ENCODE measurements at places on chromosomes 5 and 9.

- DNase-seq, result no peak
Observed at GRCh38 chr9:135606885-135607259, 32.5 kb downstream of the GLT6D1 start.

GRCh38 chr5:159951387-159951786 lies 35.1 kb downstream of the ADRA1B start:
- no peak for DNase-seq

- DNase-seq, result no peak
Observed at GRCh38 chr5:33890131-33891032, 1.4 kb downstream of the ADAMTS12 start.

GRCh38 chr9:87588339-87588738 lies 90.7 kb downstream of the DAPK1 start:
- DNase-seq, result no peak

DNA sequence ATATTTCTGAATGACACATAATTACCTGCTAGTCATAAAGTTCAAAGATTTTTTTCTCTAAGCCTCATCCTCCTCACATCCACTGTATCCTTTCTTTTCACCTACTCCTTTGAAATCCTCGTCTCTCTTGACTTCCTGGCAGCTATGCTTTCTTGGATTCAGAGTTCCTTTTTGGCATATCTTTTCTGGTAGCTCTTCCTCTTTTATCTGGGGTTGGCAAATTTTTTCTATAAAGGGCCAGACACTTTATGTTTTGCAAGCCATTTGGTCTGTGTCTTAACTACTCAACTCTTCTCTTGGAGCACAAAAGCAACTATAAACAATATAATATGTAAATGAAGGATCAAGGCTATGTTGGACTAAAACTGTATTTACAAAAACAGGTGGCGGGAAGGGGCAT lies 197.5 kb downstream of the KIAA0825 start:
- DNase-seq, result no peak

GRCh38 chr9:9625248-9625647 lies 987.6 kb downstream of the PTPRD start:
- no peak for DNase-seq

GRCh38 chr5:50922942-50923767 lies 256.7 kb downstream of the PARP8 start:
- DNase-seq, result no peak

DNA sequence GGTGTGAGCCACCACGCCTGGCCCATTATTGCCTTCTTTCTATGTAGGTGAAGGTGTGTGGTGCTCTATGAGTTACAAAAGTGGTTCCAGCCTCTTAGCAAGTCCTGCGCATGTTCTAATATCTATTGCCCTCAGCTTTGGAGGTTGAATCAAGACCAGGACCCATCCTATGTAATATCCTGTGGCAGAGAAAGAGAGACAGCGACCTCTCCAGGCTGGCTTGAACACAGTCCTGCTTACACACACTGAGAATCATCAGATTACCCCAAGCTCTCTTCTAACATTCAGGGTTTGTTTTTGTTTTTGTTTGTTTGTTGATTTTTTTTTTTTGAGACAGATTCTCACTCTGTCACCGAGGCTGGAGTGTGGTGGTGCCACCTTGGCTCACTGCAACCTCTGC lies 94.7 kb upstream of the OSMR start:
- no peak for DNase-seq

DNA sequence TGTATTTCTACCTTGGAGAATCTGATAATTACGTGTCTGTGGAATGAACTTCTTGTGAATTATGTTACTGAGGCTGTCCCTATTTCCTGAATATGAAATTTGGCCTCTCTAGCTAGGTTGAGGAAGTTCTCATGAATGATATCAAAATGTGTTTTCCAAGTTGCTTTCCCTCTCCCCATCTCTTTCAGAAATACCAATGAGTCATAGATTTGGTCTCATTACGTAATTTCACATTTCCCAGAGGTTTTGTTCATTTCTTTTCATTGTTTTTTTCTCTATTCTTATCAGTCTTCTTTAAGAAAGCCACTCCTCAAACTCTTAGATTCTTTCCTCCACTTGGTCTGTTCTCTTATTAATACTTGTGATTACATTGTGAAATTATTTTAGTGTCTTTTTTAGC lies 923.8 kb upstream of the CDH9 start:
- no peak for DNase-seq

GRCh38 chr5:59256331-59256730 lies 637.2 kb downstream of the PDE4D start:
- no peak for DNase-seq

GRCh38 chr9:29773676-29774075 lies 2200.4 kb upstream of the C9orf72 start:
- no peak for DNase-seq

DNA sequence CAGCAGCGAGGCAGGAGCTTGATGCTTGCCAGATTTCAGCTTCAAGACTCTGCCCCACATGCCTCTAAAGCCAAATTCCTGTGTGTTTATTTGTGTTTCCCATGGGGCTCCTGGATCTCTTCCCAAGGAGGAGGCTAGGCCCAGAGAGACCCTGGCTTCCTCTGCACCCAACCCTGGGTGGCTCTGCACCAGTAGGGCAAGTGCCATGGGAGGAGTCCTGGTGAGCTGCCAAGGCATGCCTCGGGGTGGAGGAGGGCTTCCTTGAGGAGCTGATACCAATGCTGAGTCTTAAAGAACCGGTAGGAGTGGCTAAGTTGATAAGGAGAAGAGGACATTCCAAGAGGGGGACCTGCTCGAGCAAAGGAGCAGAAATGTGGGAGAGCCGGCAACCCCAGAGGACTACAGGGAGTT lies 6.8 kb upstream of the TIFAB start:
- no peak for DNase-seq

- no peak for DNase-seq
Observed at GRCh38 chr9:68997666-68998065, 16.2 kb downstream of the PRKACG start.

DNA sequence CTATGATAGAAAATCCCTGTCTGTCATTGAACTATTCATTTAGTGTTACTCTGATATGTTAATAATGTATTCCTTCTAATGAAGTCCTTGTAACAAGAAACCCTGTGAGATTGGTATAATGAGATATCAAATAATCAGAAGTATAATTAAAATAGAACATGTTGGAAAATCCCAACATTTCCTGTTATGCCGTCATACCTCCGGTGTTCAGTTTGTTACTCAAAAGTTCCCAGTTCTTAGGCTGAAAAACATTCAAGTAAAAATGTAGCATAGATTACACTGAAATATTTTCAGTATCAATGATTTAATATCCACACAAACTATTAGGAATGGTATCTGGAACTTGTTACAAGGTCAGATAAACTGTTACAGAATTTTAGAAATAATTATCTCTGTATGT lies 227.5 kb downstream of the GNA14 start:
- no peak for DNase-seq

DNA sequence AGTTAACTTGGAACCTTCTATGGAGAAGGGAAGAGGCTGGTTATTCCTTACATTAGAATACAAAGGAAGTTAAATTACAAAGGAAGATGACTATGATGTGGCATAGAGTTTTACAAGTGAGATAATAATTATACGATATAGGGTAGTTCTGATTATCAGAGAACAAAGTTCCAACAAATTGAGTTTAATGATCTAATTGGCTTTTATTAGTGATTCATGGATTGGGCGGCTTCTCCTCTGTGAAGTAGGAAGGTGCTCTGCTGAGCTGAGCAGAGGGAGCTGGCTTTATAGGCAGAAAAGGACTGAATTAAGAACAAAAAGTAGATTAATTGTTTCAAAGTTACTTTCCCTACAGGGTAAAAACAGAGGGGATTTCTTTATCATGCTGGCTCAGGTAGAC lies 49.7 kb downstream of the PARP8 start:
- no peak for DNase-seq

DNA sequence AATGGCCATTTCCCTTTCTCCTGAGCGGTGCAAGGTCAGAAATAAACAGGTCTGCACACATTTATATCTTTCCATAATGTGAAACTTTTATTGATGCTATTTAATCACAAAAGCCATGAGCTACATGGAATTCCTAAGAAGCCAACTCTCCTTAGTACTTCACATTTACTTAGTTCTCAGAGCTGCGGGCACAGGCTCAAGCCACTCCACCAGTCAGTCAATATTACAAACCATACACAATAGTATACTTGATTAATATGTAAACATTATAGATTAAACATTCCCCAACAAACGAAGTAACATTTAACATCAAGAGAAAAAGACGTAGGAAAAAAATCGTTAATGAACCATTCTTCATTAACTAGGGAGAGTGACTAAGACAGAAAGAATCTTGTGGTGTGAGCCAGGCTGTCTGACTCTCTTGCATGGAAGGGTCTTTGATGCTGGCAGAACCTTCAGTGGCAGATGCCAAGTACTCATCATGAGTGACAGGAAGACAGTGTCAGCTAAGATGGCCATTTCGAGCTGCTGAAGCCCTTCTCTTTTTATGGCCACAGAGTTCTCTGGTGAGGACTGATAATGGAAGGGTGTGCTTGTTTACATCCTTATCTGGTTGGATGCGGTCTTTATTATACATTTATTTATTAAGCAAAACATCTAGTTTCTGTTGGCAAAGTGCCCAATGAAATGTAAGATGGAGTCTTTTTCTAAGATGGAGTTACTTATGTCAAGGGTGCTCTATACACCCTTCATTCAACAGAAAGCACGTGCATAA lies 115.5 kb upstream of the TUT7 start:
- DNase-seq, result no peak

DNA sequence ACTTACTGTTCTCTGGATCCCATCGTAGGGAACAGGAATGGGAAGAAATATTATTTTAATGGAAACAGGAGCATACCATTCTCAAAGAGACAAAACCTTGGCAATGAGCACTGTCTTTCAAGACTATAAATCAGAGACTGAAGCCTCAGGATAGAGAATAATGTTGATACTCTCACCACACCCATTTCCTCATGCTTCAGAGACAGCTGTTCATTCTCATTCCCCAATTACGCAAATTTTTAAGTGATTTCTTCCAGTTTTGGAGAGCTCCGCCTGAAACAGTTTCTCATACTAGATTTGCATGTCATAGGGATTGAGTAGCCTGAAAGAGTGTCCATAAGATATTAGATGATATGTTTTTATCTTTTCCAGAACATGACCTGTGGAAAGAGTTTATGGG lies 290.5 kb upstream of the RASA1 start:
- no peak for DNase-seq

GRCh38 chr5:135159626-135160025 lies 125.6 kb upstream of the PITX1 start:
- DNase-seq, result no peak

GRCh38 chr5:65086234-65086890 lies 317.6 kb downstream of the CWC27 start:
- no peak for DNase-seq

GRCh38 chr5:501105-501830 lies 23.0 kb downstream of the SLC9A3 start:
- DNase-seq, result no peak

DNA sequence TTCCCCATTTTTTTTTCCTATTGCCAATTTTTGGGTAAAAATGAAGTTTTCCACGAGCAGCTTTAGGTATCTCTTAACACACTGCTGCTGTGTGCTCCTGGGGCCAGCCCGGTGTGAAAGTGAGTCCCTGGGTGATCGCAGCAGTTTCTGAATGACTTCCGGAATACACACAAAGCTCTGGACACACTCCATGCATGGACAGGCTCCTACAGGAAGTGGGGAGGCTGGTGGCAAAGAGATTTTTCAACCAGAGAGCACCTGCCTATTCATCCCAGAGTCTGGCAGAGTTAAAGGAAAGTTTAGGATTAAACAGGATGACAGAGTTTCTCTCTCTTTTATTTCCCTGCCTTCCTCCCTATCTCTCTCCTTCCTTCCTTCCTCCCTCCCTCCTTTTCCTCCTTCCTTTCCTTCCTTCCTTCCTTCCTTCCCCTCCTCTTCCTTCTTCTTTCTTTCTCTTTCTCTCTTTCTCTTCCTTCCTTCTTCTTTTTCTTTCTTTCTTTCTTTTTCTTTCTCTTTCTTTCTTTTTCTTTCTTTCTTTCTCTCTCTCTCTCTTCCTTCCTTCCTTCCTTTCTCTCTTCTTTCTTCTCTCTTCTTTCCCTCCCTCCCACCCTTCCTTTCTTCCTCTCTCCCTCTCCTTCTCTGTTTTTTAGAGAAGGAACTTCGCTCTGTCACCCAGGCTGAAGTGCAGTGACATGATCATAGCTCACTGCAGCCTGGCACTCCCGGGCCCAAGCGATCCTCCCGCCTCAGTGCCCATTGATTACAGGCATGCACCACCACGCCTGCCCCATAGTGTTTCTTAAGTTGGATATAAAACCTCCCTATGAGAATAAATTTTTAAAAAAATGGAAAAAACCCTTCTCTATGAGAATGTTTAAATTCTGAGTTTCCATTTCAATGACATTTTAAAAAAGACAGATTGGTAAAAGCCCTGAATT lies 38.7 kb upstream of the UBTD2 start:
- DNase-seq, result no peak

GRCh38 chr5:80109646-80110478 lies 74.7 kb downstream of the THBS4 start:
- DNase-seq, result no peak

DNA sequence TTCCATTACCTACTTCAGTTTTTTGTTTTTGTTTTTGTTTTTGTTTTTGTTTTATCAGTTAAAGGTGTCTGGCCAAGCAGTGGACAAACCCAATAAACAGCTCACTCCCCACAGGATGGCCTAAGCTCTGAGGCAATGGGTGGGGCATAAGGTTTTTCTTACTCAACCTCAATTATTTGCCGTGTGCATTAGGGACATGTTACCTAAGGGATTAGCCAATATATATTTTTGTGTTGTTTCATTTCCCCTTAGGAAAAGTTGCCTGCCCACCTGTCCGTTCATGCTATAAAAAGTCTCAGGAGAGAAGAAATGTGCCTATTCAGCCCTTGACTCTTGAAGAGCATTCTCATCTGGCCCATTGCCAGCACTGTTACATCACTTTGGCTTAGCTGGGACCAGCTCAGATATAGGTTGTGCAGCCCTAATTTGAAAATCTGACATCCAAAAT lies 7.3 kb downstream of the SH3RF2 start:
- no peak for DNase-seq

DNA sequence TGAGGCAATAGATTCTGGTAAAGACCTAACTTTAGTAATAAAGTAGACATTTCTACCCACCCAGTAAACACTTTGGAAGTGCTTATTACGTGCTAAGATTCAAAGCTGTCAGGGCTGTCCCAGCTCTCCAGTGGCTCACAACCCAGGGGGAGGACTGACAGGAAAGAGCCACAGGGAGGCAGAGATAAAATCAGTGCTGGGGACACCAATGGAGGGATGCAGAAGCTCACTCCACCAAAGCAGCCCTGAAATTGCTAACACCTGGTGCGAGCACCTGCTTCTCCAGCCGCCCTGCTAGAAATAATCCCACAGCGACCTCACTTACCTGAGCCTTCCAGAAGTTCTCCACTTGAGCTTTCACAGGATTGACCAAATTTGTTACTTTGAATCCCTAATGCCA lies 501.0 kb downstream of the BNC2 start:
- DNase-seq, result no peak

- DNase-seq, result no peak
Observed at GRCh38 chr9:119365291-119366027, 3.8 kb downstream of the BRINP1 start.
